ENCODE measurements at places on chromosomes 5 and 9.

- peak; percentile 53 for DNase-seq
Measured at GRCh38 chr9:133505901-133506652, 18.7 kb downstream of the MYMK start.

- DNase-seq = no peak
Measured at GRCh38 chr9:131585375-131585774, 40.1 kb downstream of the PRRT1B start.

- DNase-seq = no peak
Measured at GRCh38 chr5:146447734-146448380, 724 bp downstream of the TCERG1 start.

GRCh38 chr9:10048994-10049393 is 563.8 kb downstream of the PTPRD start:
- DNase-seq = no peak

- DNase-seq = no peak
Measured at GRCh38 chr9:75358846-75359245, 270.5 kb downstream of the OSTF1 start.

DNA sequence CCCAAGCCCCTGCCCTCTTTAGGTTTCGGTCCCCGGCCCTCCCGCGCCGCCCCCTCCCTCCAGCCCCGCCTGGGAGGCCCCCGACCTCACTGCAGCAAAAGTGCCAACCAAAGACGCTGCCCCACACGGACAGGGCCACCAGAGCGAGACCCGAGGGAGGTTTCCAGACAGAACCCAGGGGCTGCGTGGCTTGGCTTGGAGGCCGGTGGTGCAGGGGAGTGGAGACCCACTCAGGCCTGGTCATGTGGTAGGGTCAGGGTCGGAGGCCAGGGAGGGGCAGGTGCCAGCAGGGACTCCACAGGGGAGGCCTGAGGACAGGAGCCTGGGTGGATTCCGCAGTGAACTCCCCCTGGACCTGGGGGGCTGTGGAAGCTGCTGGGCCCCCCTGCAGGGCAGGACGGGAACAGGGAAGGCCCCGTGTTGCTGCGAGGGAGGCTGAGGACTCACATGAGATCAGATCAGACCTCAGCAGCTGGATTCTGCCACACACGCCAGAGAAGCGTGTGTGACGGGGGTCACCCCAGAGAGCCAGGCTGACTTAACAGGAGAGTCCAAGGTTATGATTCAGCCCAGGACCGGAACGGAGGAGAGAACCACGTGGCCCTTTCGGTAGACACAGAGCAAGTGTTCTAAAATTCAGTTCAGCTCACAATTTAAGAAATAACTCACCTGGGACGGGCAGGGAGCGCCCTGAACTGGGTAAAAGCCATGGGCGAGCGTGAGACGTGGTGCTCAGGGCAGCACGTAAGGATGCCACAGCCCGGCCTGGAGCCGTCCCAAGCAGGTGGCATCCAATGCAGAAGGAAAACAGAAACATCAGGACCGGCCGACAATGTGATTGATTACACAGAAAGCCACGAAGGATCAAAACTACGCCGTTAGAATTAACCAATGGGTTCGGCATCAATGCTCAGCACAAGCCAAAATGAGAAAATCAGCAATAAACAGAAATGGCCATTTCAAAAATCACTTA is 38.9 kb downstream of the EXD3 start:
- no peak for DNase-seq

Data from GM04504 (cell line).